ENCODE measurements at places on chromosomes 7 and 10.

- no peak for DNase-seq
Observed at GRCh38 chr7:143085109-143085508, 33.0 kb downstream of the OR6V1 start.

- DNase-seq = no peak
Observed at GRCh38 chr7:68485253-68485917, 1112.9 kb upstream of the AUTS2 start.

DNA sequence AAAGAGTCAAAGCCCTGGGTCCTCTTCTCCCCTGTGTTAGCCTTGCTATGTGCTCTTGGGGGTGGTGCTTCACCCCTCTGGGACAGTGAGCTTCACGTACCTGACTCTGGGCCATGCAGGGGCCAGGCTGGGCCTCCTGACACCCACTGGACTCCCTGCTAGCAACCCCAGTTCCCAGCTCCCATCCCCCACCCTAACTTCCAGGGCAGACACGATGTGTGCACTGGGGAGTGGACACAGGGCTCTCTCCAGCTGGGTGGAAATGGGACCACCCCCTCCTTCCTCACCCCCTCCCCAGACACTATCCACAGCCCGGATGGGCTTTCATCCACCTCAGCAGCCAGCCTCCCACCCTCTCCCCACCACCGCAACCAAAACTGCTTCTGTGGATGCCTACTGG, 113.0 kb upstream of the ZNF479 start:
- no peak for DNase-seq

GRCh38 chr7:71403202-71403946, 271.4 kb downstream of the GALNT17 start:
- no peak for DNase-seq

- no peak for DNase-seq
Observed at GRCh38 chr7:138527746-138528223, 67.7 kb downstream of the TRIM24 start.

- no peak for DNase-seq
Observed at GRCh38 chr7:72429316-72429715, 17.2 kb upstream of the CALN1 start.

- no peak for DNase-seq
Observed at GRCh38 chr7:7228967-7229366, 46.6 kb downstream of the C1GALT1 start.

DNA sequence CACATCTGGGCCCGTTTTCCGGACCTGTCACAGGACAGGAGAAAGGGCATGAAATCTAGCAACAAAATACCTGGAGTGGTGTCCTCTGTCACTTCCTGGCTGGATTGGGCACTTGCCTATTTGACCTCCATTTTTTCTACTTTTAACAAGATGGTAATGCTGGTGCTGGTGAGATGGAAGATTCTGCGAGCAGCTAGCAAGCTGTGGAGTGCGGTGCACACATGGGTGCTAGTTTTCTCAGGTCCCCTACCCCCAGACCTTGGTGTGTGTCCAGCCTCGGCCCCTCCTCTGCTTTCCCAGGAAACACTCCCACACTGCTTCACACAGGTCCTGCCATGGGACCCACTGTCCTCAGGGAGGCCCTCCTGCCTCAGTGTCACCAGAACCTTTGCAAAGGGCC, 87.7 kb downstream of the WDR11 start:
- DNase-seq = no peak

GRCh38 chr10:97689559-97690020, 2.5 kb upstream of the AVPI1 start:
- no peak for DNase-seq

DNA sequence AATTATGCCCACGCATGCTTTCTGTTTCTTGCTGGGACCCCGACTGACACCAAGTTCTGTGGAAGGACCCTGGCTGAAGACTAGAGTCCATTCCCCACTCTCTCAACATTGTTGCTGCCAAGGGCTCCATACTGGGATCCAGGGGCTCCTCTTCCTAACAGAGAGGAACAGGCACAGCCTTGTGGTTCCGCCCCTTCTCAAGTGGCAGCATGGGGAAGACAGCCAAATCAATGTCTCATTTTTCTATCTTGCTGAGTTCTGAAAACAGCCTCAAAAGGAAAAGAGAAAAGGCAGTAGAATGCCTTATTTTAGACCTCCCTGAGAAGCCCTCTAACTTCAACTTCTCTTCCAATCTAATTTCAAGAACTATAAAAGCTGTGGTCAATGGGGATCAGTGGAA, 23.7 kb upstream of the LAMB1 start:
- no peak for DNase-seq

GRCh38 chr7:2613098-2613930, 18.5 kb upstream of the TTYH3 start:
- no peak for DNase-seq

- DNase-seq = no peak
Observed at GRCh38 chr7:116227678-116228239, 17.4 kb downstream of the TES start.

GRCh38 chr7:44757311-44757710, 8.7 kb downstream of the ZMIZ2 start:
- DNase-seq = no peak

GRCh38 chr7:115496006-115496405, 534.6 kb downstream of the TFEC start:
- no peak for DNase-seq

- no peak for DNase-seq
Observed at GRCh38 chr7:74494076-74494548, 40.4 kb downstream of the GTF2IRD1 start.

DNA sequence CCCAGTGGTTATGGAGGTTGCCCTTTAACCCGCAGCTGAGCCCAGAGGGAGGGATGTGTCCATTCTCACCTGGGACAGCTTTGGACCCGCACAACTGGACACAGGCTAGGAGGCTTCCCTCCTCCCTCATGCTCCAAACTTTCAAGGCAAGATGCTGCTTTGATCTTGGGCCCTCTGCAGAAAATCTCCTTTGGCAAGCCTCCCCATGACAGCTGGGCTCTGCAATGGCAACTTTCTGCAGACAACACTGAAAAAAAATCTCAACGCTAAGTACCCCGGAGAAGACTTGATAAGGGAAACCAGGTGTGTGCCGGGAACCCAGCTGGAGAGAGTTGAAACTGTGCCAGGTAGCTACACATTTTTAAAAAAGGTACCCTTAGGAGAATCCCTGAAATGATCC, 610.1 kb downstream of the LRMDA start:
- DNase-seq = no peak

GRCh38 chr7:130426564-130426963, 14.3 kb downstream of the CEP41 start:
- DNase-seq = no peak

GRCh38 chr7:47008461-47008860, 573.5 kb downstream of the TNS3 start:
- no peak for DNase-seq

GRCh38 chr7:131294553-131294952, 33.1 kb upstream of the MKLN1 start:
- DNase-seq = no peak

GRCh38 chr7:409339-410281, 110.0 kb downstream of the PDGFA start:
- DNase-seq = peak; percentile 34

- no peak for DNase-seq
Observed at GRCh38 chr10:15849316-15849715, 11.0 kb downstream of the MINDY3 start.

DNA sequence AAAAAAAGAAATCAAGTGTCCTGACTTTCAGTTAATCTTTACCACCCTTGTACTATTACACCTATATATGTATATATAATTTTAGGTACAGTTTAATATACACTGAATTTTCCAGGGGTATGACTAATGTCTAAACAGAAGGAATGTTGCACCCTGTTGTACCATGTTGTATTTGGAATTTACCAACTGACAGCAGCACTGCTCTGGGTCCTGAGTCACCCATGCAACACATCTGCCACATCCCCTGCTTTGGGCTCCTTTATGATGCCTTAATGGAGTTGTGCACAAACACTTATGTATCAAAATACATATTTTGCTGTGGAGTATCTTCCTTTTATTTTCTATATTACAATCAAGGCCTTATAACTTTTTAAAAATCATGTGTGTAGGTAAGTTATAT, 21.2 kb downstream of the YAE1 start:
- no peak for DNase-seq

- DNase-seq = peak; percentile 14
Observed at GRCh38 chr10:35940141-35941041, 298.3 kb upstream of the FZD8 start.

- DNase-seq = no peak
Observed at GRCh38 chr10:45673074-45673648, 589 bp upstream of the ZFAND4 start.

DNA sequence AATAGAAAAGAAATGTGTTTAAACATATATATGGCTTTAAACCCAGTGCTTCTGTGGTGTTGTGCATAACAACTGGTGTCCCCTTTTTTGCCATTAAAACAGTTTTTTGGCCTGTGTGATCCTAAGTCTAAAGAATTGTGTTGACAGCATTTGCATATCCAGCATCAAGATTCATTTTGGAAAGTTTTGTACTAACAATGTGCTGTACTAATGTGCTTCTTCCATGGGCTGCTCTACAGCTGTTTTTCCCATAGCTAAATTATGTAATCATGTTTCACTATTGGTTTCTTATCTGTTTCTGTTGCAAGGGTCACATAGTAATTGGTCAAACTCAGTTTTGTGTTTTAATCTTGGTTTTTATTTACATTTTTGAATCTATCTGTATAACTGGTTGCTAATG, 5.5 kb downstream of the CNNM2 start:
- no peak for DNase-seq

- DNase-seq = no peak
Observed at GRCh38 chr7:77839919-77840318, 41.3 kb downstream of the PHTF2 start.

- DNase-seq = no peak
Observed at GRCh38 chr10:104322416-104322782, 15.9 kb downstream of the ITPRIP start.

- DNase-seq = no peak
Observed at GRCh38 chr7:108137993-108138392, 7.8 kb upstream of the LAMB4 start.

- no peak for DNase-seq
Observed at GRCh38 chr10:75350791-75351190, 50.8 kb downstream of the ZNF503 start.

- no peak for DNase-seq
Observed at GRCh38 chr10:21238044-21238443, 287.4 kb downstream of the SKIDA1 start.

DNA sequence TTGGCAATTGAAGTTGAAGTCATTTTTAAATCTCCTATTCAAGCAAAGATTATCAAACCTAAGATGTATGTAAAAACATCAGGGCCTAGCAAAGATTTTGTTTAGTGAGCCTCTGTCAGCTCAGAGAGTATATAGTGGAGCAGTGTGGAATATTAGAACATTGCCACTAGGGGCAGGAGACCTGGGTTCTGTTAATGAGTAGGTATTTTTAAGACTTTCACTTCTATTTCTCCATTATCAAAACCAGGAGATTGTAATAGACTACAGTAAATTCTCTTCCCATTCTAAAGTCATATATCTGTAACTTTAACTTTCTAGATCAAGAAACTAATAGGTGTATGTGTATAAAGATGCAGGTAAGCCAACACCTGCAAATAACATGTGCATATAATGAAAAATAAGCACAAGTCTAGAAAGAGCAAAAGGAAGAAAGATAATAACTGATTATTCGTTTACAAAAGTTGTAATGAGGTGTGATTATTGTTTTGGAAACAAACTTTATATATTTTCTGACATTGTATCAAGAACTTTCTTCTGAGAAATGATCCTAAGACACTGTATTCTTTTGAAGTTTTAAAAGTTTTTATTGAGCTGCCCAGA, 64.4 kb downstream of the KCND2 start:
- no peak for DNase-seq

DNA sequence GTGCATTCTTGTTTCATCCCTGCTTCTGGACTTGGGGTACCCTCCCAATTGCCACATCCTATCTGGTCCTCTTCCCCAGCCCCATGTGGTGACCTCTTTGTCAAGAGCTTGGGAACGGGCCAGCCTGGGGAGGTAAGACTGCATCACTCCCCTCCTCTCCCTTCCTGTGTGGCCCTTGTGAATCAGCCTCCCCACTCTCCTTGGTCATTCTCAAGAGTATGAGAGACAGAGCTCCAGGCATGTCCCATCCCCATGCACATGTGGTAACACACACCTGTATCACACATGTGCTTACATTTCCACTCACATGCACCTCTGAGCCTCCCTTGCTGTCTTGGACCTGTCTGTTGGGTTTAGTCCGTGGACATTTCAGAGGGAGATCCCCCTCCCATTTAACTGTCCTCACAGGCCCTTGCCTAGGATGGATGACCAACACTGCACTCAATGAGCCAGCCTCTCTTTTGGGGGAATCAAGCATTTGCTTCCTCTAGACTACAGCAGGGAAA, 2.6 kb downstream of the MRPL43 start:
- no peak for DNase-seq

DNA sequence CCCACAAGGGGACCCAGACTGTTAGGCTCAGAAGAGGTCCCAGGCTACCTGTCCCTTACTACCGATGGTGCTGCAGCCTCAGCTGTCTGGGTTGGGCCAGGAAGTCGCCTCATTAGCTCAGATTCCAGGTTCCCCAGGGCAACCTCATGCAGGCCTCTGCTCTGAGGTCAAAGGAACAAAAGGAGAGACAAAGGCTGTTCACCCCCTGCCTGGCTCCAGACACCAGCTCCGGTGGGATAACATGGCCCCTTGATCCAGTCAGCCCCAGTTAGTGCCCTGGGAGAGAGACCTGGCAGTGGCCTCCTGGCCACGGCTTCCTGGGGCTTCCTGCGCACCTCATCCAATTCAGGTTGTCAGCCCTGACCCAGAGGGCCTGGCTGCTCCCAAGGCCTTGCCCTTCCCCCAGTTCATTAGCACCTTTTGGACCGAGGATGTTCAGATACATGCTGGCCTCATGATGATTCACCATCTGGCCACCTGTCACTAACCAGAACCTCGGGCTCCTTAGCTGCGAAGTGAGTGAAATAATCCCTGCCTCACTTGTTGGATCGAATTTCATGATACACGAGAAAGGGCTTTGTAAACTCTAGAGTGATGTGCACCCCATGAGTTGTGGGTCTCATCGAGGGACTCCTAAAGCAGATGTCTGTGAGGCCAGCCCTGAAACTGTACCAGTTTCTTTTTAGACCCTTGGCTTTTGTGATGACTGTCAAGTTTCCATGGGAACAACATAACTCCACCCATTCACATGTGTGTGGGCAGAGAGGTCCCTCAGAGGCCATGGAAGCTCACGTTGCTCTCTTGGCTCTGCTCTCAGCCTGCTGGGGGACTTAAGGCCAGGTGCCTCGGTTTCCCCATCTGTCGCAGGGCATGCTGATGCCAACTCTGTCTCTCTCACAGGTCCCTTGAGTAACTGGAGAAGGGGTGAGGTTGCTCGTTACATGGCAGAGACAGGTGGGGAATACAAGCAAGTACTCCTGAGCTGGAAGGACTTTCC, 79.5 kb upstream of the PCBD1 start:
- no peak for DNase-seq

DNA sequence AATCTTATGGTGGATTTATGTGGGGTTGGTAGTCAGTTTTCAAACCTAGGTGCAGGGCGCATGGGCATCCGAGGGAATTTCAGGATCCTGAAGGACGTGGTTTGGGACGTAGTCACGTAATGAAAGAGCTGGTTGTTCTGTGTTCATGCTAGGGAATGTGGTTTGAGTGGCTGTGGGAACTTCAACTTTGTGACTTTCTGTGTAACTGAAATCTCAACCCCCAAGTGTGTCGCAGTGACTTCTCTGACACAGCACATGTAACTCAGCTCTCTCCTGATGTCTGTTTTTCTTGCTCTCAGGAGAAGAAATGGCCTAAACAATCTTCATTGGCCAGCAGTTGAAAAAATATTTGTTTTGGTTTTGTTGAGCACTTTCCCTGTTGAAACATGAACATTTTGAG, 199.0 kb downstream of the PTEN start:
- no peak for DNase-seq
